ENCODE measurements at places on chromosomes 5 and 9. TPM values are rescaled to one million over a fixed set of nuclear protein-coding genes. Genes with fewer than 3 reads are reported as not detected.

GRCh38 chr5:166881802-166882201 is 1409.6 kb upstream of the WWC1 start:
- no peaks in the 10 kb centered on the region for H3K27me3 ChIP-seq
- H3K4me3 ChIP-seq, result no peak overlapping the region
- no peak for DNase-seq
- no peaks in the 10 kb centered on the region for H3K36me3 ChIP-seq
- no peaks in the 10 kb centered on the region for H3K4me1 ChIP-seq
- H3K27ac ChIP-seq, result no peak overlapping the region

GRCh38 chr5:136594416-136594815 is 229.1 kb upstream of the TRPC7 start:
- no peaks in the 10 kb centered on the region for H3K27me3 ChIP-seq
- H3K36me3 ChIP-seq, result no peaks in the 10 kb centered on the region
- DNase-seq, result no peak
- H3K4me1 ChIP-seq, result no peaks in the 10 kb centered on the region

DNA sequence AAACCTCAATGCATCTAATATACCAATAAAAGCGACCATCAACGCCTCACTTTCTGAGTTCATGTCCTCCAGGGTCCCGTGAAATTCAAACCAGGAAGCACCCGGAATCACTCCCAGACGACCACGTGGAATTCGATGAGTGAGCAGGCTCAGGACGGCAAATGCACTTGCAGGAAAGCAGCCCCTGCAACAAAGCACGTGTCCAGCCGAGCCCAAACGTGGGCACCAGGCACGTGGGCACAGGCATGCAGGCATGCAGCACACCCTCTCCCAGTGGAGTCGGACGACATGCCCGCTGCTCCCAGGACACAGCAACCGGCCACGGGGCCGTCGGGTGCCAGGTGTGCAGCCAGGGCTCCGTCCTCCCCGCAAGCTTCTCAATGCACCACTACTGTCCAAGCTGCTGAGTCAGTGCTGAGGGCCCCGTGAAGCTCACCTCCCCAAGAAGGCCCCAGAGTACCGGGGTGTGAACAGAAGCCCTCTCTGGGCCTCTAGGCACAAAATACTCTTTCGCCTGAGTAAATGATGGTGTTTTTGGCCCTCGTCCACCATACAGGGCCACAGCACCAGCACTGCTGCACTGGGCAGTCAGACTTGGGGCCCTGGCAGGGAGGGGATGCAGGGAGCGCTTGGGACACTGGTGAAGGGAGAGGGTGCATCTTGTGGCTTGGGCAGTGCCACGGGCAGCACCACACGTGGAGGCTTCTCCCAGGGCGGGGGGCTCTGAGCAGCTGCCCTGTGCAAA is 87.6 kb downstream of the VAV2 start:
- no peaks in the 10 kb centered on the region for H3K36me3 ChIP-seq
- peaks cover 5% of the 10 kb centered on the region for H3K4me1 ChIP-seq
- no peak overlapping the region for H3K4me3 ChIP-seq
- no peak overlapping the region for H3K27ac ChIP-seq

DNA sequence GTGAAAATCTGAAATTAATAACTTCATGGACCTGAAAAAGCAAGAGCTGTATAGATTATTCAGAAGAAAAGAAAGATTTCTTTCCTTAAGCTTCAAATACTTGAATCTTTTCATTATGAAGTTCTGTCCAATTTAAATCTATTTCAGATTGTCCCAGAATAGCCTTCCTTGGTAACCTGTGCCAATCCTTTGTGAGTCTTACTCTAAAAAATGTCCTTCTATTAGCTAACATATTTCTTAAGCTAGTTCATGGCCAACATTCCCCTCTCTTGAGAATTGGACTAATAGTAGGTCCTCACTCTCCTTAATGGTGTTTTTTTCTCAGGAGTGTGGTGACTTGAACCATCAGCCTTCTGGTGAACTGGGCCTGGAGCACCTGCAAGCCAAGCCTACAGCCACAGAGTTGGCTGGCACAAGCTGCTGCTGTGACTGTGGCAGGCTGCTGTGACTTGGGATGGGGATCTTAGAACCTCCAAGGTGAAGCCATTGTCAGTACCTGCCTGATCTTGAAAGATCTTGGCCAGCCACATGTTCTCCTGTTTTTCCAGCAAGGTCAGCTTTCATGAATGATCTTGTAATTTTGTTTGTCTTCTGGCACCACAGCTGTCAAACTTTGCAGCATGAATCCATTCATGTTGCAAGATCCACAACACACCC is 262.6 kb upstream of the MAP3K1 start:
- DNase-seq, result no peak
- H3K4me3 ChIP-seq, result no peak overlapping the region
- H3K27me3 ChIP-seq, result no peaks in the 10 kb centered on the region
- H3K27ac ChIP-seq, result no peak overlapping the region
- peaks cover 9% of the 10 kb centered on the region for H3K4me1 ChIP-seq

- DNase-seq, result no peak
- H3K4me3 ChIP-seq, result no peak overlapping the region
- no peak overlapping the region for H3K27ac ChIP-seq
Measured at GRCh38 chr9:130590305-130590704, 10.9 kb downstream of the FUBP3 start.

GRCh38 chr9:75138260-75139040 is 50.1 kb downstream of the OSTF1 start:
- DNase-seq, result no peak
- no peak overlapping the region for H3K27ac ChIP-seq
- no peak overlapping the region for H3K4me3 ChIP-seq
- peaks cover 82% of the 10 kb centered on the region for H3K36me3 ChIP-seq
- peaks cover 11% of the 10 kb centered on the region for H3K4me1 ChIP-seq

DNA sequence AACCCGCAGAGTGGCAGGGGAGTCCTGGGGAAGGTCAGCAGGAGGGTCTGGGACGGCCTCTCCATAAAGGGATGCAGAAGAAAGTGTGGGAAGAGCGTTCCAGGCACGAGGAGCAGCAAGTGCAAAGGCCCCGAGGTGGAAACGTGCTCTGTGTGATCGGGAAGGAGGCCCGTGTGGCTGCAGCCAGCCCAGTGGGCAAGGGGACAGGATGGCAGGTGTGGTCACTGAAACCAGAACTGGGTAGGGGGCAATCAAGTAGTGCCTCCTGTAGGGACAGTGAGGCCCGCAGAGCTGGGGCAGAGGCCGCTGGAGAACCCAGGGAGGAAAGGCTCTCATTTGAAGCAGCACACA is 16.3 kb upstream of the LAMC3 start:
- no peaks in the 10 kb centered on the region for H3K4me1 ChIP-seq
- no peaks in the 10 kb centered on the region for H3K36me3 ChIP-seq
- H3K27me3 ChIP-seq, result no peaks in the 10 kb centered on the region

GRCh38 chr9:114424126-114424525 is 36.3 kb upstream of the AKNA start:
- H3K36me3 ChIP-seq, result no peaks in the 10 kb centered on the region
- no peaks in the 10 kb centered on the region for H3K27me3 ChIP-seq

- DNase-seq, result peak; percentile 54
- H3K36me3 ChIP-seq, result peaks cover 66% of the 10 kb centered on the region
- H3K27ac ChIP-seq, result no peak overlapping the region
- no peak overlapping the region for H3K4me3 ChIP-seq
- no peaks in the 10 kb centered on the region for H3K27me3 ChIP-seq
Measured at GRCh38 chr5:1464096-1464446, 18.8 kb upstream of the SLC6A3 start.

GRCh38 chr9:108417726-108418125 is 438.1 kb downstream of the ACTL7B start:
- DNase-seq, result no peak
- no peaks in the 10 kb centered on the region for H3K4me1 ChIP-seq
- no peak overlapping the region for H3K4me3 ChIP-seq
- H3K36me3 ChIP-seq, result no peaks in the 10 kb centered on the region
- H3K27ac ChIP-seq, result no peak overlapping the region

ST8SIA4 gene
- 17.8 TPM for total RNA-seq

TAF11L12 gene
- not detected for total RNA-seq

CBY3 gene
- total RNA-seq, result not detected

TOMM5 gene
- 60.7 TPM for total RNA-seq

SLC45A2 gene
- total RNA-seq, result not detected

SH3TC2 gene
- total RNA-seq, result 1.4 TPM
